ENCODE measurements at places on chromosomes 6 and 20.

DNA sequence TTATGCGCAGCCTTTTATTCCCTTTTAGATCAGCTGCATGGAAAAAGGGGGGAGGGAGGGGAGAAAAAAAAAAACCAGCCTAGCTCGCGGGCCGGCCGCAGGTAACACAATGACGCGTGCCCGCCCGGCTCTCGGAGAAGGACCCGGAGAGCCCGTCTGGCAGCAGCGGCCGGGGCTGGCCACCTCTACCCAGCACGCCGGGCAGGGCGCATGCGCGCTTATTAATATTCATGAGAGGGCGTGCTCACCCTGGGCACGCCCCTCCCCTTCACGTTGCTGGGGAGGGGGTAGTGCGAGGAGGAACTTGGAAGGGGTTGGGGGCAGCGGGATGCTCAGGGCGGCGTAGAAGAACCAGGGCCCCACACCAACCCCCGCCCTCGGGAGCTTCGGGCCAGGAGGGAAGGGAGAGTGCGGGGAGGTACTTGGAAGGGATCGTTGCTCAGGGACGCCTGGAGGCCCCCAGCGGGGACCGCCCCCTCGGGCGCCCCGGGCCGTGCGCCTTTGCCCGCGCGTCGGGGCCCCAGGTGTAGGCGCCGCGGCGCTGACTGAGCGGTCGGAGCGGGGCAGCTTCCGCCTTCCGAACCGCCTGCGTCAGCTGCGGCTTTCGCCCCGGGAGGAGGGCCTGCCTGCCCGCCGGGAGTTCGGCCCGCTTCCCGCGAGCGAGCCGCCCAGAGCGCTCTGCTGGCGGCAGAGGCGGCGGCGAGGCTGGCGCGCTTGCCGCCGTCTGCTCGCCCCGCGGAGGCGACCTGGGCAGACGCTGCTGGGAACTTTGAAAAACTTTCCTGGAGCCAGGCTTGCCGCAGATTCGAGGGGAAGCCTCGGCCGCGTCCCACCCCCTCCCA, at the start of gene JAG1:
Gene JAG1, minus strand, starts transcription at position 158 of the 842 bp plus-strand sequence. CDS start 469 bp downstream, outside the sequence.
- DNase-seq: peak; percentile 97

GRCh38 chr20:51597389-51598231, 55.1 kb upstream of the NFATC2 start:
- no peak for DNase-seq

GRCh38 chr6:133542056-133542821, 301.1 kb downstream of the EYA4 start:
- no peak for DNase-seq

GRCh38 chr6:33061987-33062386, 11.5 kb downstream of the HLA-DPA1 start:
- peak; percentile 46 for DNase-seq

- DNase-seq: no peak
Measured at GRCh38 chr6:134708079-134708478, 241.8 kb downstream of the ALDH8A1 start.

GRCh38 chr6:151130329-151130728, 109.4 kb upstream of the AKAP12 start:
- DNase-seq: no peak

- peak; percentile 58 for DNase-seq
Measured at GRCh38 chr6:49606721-49607390, 29.8 kb downstream of the RHAG start.

DNA sequence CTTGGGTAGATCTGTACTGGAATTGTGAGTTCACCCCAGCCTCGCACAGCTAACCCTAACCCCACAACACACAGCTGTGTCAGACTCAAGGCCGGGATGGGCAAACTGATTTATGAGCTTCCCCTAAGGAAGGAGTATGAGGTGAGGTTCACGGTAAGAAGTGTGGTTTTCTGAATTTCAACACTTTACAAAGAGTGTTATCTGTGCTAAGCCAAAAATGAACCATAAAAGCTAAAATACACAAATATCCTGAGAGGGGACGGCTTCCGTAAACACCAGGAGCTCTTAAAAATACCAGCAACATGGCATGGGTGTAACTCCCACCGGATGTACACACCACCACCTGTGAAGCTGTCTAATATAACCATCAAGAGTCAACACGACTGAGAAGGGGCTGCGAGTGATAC, 101.2 kb downstream of the ATP9A start:
- no peak for DNase-seq

GRCh38 chr6:169833258-169833794, 81.9 kb downstream of the ERMARD start:
- DNase-seq: no peak

DNA sequence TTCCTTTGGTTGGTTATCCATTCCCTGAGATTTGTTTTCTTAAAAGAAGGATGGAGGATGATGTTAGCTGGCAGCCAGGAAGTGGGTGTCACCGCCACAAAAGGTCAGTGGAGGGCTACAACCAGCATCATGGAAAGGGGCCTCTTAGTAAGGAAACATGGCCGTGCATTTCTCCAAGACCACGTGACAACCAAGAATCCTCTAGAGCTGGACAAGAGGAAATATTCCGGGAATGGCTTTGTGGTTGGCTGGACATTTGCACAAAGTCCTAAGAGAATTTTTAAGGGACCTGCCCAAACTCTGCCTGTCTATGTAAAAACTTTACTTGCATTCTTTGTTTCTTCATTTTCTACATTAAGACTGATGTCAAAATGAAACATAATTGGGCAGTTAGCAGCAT, 399.9 kb upstream of the MARCKS start:
- no peak for DNase-seq

GRCh38 chr20:41748051-41748450, 129.9 kb upstream of the CHD6 start:
- no peak for DNase-seq

DNA sequence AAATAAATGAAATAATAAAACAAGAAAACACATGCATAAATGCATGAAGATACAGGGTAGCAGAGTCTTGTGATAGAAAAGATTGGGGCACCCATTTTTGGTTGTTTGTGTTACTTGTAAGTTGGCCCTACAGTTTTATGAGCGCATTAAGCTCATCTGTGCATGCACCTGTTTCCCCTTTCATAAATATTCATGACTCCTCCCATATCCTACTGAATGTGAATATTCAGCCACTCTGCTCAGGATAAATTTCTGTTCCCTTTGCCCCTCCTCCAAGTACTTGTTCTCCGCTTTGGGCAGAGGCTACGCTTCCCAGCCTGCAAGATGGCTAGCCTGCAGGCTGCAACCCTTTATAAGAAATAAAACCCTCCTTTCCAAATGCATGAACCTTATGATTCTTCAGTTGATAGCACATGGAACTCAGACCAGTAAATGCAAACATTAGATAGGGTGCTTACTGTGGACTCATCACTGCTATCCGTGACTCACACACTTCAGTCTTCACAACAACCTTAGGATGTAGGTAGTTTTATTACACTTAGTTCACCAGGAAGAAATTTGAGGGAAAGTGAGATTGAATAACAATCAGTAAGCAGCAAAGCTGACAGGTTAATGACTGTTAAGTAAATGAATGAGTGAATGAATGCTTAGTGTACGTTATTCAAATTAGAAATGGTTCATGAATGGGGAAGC, 15.0 kb downstream of the ALDH8A1 start:
- DNase-seq: no peak

GRCh38 chr6:692356-692851, 535 bp downstream of the EXOC2 start:
- peak; percentile 82 for DNase-seq

DNA sequence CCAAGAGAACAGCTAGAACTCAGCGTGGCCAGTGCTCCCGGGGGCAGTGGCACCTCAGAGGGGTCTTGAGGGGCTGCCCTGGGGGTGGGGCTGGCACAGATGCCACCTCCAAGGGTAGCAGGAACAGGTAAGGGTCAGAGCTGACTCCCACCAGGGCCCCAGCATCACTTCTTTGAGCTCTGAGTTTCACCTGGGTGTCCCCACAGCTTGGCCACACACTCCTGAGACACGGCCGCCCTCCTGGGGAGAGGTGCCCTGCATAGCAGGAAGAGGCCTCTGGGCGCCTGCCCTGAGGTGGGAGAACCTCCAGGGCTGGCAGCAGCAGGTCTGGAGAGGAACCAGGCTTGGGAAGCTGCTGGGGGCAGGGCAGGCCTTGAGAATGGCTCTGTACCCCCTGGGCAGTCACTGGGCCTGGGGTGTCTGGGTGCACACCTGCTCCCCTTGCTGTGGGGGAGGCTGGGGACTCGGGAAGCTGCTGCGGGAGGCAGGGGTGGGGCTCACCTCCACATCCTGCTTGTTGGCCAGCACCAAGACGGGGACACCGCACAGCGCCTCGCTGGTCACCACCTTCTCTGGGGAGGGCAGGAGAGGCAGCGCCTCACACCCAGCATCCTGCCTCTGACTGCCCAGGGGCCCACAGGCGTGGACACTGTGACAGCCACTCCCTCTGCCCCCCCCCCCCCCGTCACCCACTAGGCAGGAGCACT, 5.0 kb downstream of the TNFRSF6B start:
- DNase-seq: peak; percentile 18

- DNase-seq: no peak
Measured at GRCh38 chr6:166308769-166309589, 787 bp upstream of the PRR18 start.

- DNase-seq: no peak
Measured at GRCh38 chr6:17998003-17998402, 10.6 kb upstream of the KIF13A start.

DNA sequence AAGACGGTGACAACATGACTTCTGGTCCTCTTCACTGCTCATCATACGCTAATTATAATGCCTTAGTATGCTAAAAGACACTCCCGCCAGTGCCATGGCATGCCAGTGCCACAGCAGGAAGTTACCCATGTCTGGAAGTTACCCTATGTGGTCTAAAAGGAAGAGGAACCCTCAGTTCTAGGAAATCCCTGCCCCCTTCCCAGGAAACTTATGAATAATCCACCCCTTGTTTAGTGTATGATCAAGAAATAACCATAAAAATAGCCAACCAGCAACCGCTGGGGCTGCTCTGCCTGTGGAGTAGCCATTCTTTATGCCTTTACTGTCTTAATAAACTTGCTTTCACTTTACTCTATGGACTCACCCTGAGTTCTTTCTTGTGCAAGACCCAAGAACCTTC, 15.8 kb upstream of the SERPINB9 start:
- DNase-seq: no peak

DNA sequence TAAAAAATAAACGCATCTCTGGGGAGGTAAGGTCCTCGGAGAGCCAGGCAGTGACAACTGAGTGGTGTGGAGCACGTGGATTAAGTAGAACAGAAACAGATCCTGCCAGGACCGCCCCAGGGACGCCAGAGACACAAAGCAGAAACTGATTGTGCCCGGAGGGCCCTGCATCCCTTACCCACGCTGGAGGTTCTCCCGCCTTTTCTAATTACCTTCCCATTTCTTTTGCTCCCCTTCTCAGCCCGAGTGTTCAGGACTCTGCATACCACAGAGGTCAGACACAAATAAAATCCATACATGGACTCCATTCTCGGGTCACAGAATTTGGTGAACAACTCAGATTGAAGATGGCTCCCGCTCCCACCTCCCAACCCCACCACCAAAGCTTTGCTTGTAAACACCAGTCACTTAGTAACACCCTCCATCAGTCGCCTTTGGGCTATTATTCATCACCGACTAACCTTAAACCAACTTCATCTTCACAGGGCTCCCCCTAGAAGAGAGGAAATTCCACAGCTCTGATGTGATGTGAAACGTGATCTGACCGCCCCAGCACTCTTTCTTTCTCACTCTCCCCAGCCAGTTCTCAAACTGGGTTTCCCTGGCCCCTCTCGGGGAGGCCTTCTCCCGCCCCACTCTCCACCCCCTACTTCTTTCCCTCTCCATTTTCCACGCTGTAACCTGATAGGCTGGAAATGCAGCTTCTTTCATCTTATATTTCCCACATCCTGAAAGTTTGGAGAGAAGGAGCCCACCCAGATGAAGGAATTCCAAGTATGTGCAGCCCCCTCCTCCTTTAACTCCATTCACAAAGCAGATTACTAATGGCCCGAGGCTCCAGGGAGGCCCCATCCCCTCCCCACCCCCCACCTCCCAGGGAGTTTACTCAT, 32.5 kb upstream of the PIM1 start:
- DNase-seq: peak; percentile 70

GRCh38 chr6:158905277-158905676, 86.1 kb upstream of the EZR start:
- no peak for DNase-seq

GRCh38 chr20:57902473-57902872, 192.7 kb upstream of the PMEPA1 start:
- peak; percentile 53 for DNase-seq

- DNase-seq: no peak
Measured at GRCh38 chr20:47558295-47559066, 56.8 kb downstream of the NCOA3 start.

DNA sequence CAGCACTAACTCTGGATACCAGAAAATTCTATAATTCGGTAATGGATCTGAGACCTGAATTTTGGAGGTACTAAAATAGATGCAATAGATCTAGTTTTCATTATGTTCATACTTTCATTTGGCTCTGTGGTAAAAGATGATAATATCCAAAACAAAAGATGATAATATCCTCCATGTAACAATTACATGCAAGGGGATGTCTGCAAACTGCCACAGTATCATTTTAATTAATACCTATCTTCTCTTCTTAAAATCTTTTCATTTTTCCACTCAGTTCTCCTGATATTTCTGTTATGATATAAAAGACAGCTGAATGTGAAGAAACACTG, 15.6 kb downstream of the BTN2A1 start:
- DNase-seq: no peak

- no peak for DNase-seq
Measured at GRCh38 chr20:38108986-38109541, 56.0 kb downstream of the TGM2 start.

DNA sequence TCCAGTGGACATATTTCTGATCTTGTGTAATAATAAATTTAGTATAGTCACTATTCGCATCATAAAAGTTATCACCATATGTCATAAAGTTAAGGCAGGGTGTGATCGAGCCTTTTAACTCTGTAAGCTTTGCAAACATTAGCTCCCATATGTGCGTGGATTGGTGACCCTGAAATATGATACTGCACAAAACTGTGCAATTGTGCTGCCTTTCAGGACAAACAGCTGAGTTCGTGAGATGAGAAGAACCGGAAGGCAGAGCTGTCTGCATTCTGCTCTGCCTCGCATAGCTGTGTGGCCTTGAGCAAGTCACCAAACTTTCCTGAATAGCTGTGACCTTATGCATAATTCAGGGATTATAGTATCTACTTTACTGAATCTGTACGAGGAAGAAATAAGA, 3.2 kb upstream of the PLEKHG1 start:
- no peak for DNase-seq

GRCh38 chr20:15146948-15147347, 809.5 kb upstream of the FLRT3 start:
- DNase-seq: no peak

GRCh38 chr20:4152696-4153235, 137.4 kb upstream of the RNF24 start:
- no peak for DNase-seq

- DNase-seq: no peak
Measured at GRCh38 chr20:15909995-15910394, 663.3 kb downstream of the KIF16B start.

DNA sequence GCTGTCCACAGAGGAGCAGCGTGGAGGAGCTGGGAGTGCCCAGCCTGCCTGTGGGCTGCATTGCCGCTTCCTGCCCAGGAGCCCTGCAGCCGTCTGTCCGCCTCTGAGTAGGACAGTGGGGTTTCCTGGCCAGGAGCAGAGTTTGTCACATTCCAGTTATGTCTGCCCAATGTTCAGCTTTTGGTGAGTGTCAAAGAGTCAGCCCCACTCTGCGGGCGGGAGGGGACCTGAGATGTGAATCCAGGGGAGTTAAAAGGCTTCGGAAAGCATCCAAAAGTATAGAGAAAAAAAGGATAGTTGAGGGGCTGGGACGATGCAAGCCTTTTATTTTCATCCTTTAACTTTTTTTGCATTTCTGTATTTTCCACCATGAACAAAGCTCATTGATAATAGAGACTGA, 7.2 kb upstream of the GATA5 start:
- DNase-seq: no peak
